Stimulated activated naive B cell treated with anti-CD40 and anti-IgM and Interleukin-4, amounts not matched to agents 10 μg/mL and 1 μg/mL and 100 μg/mL, for 72 hours (primary cell): ENCODE measurements at places on chromosomes 5 and 9.

DNA sequence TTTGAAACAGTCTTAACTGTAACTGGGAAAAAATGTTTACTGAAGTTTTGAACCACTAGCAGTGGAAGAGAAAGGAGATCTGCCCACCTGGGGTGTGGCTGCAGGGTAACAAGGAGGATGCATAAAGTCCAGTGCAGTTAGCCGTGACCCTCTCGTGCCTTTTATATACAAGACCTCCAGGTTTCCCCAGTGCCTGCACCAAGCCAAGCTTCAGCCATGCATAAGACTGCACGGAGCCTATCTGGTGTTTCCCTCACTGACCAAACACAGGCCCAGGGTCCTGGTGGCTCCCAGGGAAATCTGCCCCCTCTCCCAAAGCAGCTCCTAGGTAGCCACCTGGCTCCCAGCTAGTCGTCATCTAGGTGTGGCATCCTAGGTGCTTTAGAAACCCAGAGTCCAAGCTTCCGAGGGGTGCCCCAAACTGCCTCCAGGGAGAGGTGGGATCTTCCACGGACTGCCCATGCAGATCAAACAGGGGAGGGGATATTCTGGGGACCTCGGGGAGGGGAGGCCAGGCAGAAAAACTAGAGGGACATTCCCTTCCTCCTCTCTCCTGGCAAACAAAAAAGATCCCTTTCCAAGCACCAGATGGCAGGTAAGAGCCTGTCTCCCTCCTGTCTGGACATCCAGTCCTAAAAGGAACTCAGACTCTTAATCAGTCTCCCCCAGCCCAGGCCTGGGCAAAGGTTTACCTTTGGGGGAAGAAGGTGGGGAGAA is 2.7 kb downstream of the SHB start:
- no peak for DNase-seq

DNA sequence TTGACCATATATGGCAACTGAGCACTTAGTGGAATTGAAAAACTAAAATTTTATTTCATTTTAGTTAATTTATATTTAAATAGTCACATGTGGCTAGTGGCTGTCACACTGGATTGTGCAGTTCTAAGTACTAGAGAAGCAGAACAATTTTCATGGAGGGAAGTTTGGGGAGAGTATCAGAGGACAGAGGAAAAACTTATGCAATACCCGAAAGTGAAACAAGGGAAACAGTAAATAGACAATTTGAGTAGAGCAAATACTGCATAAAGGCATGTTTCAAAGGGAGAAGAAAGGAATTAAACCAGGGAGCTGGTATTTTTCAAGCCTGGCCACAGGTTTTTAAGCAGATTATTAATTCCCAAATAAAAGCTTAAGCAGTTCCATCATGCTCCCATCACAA is 590.5 kb upstream of the RORB start:
- DNase-seq = no peak

DNA sequence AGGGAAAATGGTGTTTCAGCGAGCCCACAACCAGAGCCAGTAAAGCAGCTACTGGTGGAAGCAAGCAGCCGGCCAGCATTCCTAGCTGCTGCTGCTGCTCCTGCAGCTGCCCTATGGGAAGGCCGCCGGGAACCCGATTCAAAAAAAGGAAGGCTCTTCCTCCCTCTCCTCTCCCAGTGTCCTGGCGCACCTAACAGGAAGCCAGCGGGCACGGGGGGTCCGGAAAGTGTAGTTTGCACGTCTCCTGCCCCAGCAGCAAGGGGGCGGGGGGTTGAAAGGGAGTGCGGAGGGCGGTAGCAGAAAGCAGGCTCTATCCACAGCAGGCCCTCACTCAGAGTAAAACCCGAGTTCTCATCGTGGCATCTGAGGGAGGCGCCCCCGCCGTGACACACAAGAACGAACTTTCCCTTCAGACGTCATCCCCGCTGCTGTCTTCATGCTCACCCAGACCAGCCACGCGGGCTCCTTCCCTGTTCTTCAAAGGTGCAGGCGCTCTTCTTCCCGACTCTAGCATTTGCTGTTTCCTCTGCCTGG is 16.5 kb downstream of the GRXCR2 start:
- peak; percentile 13 for DNase-seq

- no peak for DNase-seq
Observed at GRCh38 chr5:27818888-27819287, 780.5 kb upstream of the CDH9 start.

DNA sequence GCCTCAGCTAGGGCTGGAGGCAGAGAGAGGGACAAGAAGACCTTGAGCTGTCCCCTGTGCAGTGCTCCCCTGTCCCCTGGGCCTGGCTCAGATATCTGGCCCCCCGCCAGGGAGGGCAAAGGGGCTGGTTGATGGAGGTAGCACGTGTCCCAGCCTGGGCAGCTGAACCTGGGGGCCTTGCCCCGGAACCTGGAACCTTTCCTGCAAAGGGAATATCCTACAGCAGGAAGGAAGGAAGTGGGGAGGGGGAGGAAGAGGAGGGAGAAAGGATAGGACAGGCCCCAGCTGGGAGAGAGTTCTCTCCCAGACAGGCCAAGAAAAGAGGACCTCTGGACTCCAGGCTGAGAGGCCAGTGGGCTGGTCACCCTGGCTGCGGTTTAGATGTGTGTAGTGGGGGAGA is 27.6 kb upstream of the PSD2 start:
- no peak for DNase-seq

- no peak for DNase-seq
Observed at GRCh38 chr9:94911211-94911610, 184.7 kb downstream of the AOPEP start.

- DNase-seq = peak; percentile 36
Observed at GRCh38 chr9:110148384-110148783, 59.6 kb downstream of the C9orf152 start.

GRCh38 chr9:34651321-34651720 is 664 bp upstream of the IL11RA start:
- no peak for DNase-seq
